HuH-7 (cell line): ENCODE measurements at places on chromosomes 2 and 18.

GRCh38 chr2:156333951-156334495 is 1.5 kb upstream of the NR4A2 start:
- DNase-seq = no peak

- DNase-seq = no peak
These were observed 92.5 kb downstream of the TGOLN2 start for GRCh38 chr2:85235281-85235680.

DNA sequence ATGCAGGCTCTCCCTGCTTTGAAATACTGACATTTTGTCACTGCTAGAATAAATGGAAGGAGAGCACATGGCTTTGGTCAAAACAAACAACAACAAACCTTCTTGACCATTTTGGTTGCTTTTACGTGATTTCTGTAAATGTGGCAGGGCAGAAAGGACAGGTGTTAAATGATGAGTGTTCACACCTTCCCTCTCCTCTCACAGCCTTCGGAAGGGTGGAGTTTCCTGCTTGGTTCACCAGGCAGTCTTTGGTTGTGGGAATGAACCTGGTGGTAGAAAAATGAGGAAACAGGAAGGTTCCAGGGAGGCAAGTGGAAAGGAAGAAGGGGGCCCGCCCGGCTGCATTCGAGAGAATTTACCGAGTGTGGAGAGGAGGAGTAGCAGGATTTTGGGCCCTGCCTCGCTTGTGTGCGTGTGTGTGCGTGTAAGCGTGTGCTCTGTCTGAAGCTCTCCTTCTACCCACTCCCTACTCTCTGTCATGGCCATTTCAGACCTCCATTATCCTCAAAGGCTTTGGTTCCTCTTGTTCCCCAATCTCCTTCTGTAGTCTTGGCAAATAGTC is 23.7 kb upstream of the SPP2 start:
- no peak for DNase-seq

DNA sequence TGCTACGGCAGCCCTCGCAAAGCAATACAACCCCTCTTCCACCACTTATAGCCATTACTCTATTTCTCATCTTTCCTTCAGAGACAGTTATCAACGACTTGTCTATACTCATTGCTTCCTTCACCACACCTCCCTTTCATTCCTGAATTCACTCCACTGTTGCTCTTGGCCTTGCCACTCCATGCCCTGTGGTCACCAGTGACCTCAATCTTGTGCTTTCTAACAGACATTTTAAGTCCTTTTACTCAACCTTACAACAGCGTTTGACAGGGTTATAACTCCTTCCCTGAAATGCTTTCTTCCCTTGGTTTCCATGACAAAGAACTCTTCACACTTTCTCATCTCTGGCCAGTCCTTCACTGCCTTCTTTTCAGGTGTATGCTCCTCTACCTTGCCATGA is 90.6 kb upstream of the CCDC141 start:
- DNase-seq = no peak

- no peak for DNase-seq
These were observed 69.1 kb upstream of the AFF3 start for GRCh38 chr2:100211521-100211920.

GRCh38 chr2:113370030-113370429 is 67.5 kb upstream of the ZNG1B start:
- DNase-seq = no peak

DNA sequence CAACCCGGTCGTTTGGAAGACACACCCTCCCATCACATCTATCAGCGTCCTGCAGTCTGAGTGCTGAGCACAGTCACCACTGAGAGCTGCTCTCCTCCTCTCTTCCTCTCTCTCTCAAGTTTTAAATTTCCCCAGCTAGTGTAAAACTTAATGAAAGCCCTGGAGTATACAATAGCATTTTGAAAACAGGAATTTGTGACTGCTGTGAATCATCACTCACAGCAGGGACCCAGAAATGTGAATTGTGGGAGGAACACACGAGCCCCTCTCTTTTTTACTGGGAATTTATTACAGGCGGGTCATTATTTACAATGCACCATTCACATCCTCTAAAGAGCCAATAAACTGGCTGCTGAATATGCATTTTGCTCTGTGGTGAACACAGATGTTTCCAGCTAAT is 185.0 kb upstream of the SMIM21 start:
- no peak for DNase-seq

- DNase-seq = no peak
These were observed 52.0 kb downstream of the MRPL33 start for GRCh38 chr2:27823569-27823968.

DNA sequence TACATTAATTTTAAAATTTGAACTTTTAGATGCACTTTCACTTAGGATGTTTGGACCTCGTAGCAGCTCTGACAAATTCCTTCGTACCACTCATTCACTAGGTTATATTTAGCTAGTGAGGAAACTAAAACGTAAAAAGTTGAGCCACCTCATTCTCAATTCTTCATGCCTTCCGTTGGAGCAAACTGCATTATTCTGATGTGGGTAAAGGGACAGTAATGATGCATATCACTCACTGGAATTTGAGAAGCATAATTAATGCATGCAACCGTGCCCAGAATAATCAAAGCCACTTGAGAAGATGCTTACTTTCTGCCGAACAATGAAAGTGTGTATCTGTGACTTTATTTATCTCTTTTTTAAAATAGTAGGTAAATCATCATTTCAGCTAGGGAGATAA is 2.2 kb downstream of the CNOT9 start:
- no peak for DNase-seq

- no peak for DNase-seq
These were observed 136.0 kb upstream of the GLI2 start for GRCh38 chr2:120599656-120600055.

- DNase-seq = no peak
These were observed 4.4 kb downstream of the AFF3 start for GRCh38 chr2:100137866-100138570.

- no peak for DNase-seq
These were observed 61.7 kb downstream of the BOLA3 start for GRCh38 chr2:74086021-74086420.

DNA sequence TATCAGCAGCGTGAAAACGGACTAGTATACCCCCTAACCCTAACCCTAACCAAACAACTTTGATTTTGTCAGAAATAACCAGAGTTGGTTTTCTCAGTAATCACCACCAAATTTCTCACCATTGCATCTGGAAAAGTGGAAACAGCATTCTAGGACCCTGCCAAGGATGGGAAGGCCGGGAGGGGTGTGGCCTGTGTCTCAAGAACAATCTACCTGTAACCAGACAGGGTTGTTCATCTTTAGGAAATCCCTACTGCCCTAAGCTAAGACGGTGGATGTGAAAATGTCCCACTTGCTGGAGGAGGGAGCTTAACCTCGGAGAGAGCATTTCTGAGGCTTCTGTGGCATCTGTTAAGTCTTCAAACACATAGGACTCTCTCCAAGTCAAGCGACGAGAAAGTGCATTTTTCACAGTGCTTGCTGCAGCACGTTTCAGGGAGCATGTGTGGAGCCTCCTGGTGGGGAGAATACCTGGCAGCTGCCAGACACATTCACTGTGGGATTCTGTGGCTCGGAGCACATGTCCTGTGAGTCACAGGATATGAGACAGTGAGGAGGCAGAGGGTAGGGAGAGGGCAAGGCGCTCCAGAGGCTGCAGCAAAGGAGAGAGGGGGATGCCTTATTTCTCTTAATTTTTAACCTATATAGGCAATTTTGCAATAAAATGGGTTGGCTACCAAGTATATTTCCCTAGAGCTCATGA is 207.5 kb downstream of the SPP2 start:
- DNase-seq = no peak

DNA sequence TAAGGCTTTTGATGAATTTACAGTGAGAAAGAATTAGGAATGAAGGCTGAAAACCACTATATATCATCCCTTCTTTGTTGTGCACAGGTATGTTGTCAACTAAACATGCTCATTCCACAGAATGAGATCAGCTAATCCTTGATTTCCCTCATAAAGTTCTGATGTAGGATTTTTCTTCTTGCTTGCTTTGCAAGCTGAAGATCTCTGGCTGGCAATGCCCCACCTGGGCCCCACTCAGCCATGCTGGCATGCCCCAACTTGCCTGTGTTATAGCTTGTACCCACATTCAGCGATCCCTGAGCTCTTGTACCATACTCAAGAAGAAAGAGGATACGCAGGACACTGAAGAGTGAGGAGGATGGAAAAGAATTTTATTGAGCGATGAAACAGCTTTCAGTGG is 18.0 kb upstream of the SERPINB11 start:
- DNase-seq = no peak
